ENCODE measurements at places on chromosomes 5 and 9.

DNA sequence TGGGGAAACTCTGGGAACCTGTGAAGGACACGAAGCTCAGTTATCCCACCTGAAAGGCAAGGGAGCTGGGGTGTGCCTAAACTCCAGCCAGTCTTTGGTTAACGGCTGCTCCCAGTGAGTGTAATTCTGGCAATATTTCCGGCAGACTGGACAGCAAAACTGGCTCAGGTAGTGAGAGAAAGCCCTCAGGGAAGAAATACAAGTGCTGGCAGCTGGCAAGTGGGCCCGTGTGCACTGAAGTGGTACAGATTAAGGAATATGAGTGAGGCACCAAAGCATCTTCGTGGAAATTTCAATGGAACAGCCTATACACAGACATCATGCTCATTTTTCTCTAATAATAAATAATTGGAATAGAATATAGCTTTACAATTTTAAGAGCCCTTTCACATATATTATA is 56.2 kb downstream of the ABHD17B start:
- no peak for DNase-seq

DNA sequence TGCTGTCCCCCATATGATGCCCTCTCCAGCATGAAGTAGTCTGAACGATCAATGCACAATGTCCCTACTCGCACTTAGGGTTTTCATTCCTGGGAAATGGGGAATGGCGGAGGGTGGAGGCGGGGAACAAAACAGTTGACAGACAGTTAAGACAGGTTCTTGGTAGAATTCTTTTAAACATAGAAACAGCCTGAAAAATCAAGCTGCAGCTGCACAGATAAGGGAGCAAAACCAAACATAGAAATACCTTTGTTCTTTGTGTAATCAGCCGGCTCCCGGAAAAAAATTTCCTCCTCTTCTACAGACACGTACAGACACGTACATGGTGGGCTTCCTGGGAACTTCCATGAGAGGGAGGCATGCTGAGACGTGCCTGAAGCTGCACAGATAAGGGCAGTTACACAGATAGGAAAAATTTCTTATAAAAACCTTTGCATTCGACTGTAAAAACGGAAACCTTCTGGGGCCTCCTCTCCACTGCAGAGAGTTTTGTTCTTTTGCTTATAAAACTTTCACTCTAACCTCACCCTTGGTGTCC is 662.4 kb upstream of the PTPRD start:
- DNase-seq: no peak

GRCh38 chr9:116323571-116323970 is 170.0 kb downstream of the PAPPA start:
- no peak for DNase-seq

DNA sequence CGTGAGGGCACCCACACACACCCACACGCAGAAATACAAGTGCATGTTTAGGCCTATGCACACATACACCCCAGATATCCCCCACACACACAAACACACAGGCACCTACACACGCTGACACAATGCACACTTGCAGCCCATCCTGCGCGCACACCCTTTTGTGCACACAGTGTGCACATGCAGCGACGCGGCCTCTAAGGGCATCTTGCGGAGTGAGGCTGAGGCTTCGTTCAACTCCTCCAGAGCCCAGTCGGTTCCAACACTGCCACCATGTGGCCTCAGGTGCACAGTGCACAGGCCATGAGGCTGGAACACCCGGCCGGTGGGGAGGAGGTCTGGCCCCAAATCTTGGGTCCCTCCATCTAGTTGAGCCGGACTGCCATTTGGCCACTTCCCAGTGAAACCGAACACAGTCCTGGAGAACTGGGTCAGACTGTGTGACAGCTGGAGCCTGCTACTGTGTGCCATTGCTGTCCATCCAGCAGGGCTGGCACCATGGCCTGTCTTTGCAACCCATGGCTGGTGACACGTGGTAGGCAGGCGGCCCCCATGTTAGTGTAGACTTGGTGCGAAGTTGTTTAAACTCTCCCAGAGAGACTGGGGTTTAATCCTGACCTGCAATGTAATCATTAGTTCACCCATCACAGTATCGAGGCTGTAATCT is 97.7 kb upstream of the MVB12B start:
- peak; percentile 90 for DNase-seq

GRCh38 chr9:16543686-16544085 is 326.8 kb downstream of the BNC2 start:
- DNase-seq: no peak

DNA sequence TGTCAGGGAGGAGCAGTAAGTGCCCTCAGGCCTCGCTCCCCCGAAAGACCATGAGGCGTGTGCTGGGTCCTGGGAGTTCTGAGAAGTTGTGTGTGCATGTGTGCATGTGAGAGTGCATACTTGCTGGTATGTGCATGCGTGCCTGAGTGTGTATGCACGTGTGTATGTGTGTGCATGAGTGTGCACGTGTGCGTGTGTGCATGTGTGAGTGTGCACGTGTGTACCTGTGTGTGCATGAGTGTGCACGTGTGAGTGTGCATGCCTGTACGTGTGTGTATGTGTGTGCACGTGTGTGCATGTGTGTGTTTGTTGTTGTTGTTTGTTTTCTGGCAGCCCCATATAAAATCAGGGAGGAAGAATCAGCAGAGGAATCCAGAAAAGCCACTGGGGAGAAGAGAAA is 426.7 kb downstream of the IRX2 start:
- no peak for DNase-seq

GRCh38 chr5:11878814-11879213 is 25.4 kb downstream of the CTNND2 start:
- no peak for DNase-seq

- peak; percentile 36 for DNase-seq
These were observed 688 bp downstream of the CNTLN start for GRCh38 chr9:17135295-17136160.

DNA sequence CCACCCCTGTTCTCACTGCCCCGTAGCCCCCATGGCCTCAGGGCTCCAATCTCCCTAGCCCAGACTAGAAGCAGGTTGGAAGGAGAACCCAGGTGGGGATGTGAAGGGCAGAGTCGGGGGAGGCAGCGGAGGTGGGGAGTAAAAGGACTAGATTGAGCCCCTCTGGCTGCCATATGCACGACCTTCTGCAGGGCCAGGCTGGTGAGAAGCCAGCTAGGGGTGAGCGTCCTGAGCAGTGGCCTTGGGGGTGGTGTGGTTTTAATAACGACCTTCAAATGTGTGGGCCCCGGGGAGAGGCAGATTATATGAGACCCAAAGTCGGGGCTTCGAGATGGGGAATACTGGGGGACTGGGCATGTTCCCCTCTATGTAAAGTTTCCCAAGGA is 139.5 kb downstream of the C9orf50 start:
- DNase-seq: no peak

DNA sequence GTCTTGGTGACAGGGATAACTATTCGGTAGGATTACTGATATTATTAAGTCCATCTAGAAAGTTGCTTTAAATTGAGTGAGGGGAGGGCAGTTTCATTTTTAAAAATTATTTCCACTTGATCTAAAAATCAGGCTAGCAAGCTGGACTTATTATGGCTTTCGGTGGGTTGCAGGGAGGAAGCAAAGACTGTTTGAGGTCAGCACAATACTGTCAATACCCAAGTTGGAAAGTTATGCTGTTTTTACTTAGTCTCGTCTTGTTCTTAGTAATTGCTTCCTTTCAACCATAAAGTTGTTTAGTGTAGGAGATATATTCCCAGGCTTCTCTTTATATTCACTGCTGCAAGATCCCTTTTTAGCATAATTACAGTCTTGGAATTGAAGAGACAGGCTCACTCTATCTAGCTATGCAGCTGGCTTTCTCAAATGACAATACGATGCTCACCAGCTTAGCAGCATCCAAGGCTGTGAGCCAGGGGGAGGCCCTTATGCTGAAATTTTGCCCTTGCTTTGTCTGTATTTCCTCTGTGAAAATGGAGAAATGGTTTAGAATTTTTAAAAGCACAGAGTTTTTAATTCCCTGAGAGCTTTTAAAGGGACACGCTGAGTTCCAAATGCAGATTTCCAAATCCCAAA is 68.2 kb upstream of the APC start:
- no peak for DNase-seq

- DNase-seq: no peak
These were observed 96.1 kb downstream of the F2RL2 start for GRCh38 chr5:76526950-76527583.

GRCh38 chr9:72560086-72560485 is 38.7 kb downstream of the TMC1 start:
- no peak for DNase-seq

DNA sequence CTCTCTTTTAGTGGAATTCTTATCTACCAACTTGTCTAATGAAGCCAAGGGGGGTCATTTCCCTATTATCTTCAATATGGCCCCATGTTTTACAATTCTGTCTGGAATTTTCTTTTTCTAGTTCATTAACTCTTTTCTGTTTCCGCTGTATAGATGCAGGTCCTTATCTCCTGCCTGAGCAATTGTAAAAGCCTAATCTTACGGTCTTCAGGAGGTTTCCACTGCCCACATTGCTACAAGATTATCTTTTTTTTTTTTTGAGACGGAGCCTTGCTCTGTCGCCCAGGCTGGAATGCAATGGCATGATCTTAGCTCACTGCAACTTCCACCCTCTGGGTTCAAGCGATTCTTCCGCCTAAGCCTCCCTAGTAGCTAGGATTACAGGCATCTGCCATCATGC is 132.3 kb downstream of the UNC13B start:
- no peak for DNase-seq

DNA sequence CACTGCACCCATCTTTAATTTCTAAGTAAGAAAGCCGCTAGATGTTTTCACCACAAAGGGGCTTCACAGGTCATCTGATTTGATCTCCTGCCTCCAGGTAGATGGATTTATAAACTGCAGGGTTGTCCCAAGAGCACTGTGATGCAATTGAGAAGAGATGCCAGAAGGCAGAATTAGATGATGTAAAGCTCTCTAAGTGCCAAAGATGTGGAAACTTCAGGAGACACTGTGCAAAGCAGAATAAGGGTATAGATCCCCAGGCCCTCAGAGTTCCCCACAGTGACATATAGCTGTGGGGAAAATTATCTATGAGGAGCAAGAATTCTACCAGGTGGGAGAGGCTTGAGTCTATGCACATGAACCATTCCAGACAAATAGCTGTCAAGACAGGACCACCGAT is 90.5 kb downstream of the FSTL4 start:
- DNase-seq: no peak

DNA sequence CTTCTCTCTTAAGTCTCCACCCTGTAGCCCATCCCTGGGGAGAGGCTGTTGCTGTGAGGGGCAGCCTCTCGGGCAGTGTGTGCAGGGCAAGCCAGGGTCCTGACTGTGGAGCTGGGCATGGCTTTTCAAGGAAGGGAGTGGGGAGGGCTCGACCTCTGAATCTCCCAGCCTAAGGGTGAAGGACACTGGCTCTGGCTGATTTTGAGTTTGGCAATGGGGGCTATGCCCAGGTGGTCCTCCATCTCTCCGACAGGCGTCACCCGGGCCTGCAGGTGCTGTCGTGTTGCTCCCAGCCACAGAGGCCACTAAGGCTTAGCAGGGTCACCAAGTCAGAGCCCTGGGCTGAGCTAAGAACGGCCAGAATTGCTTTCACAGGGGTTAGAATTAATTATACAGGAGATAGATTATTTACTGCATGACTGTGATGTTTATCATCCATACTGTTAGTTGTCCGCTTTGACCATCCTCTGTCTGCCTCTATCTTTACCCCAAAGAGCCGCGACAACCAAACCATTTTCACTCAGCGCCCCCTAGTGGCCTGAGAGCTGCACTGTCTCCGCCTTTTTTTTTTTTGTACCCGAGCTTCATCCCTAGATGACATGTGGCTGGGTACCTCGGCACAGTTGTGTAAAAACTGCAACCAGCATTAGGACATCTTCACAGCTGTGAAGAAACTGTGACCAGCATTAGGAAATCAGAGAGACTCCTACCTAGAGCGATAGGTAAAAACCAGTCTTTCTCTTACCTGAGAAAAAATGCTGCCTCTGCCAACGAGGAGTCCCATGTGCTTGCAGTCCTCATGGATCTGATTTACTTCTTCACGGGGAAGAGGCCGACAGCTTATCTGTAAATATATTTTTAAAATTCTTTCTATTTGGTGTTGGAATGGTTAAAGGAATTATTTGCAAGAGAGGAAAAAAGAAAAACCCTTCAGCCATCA is 44.5 kb downstream of the AGXT2 start:
- DNase-seq: peak; percentile 78

GRCh38 chr5:113084402-113085083 is 107.9 kb downstream of the DCP2 start:
- DNase-seq: no peak

- no peak for DNase-seq
These were observed 80.9 kb downstream of the YIPF5 start for GRCh38 chr5:144089401-144090021.

DNA sequence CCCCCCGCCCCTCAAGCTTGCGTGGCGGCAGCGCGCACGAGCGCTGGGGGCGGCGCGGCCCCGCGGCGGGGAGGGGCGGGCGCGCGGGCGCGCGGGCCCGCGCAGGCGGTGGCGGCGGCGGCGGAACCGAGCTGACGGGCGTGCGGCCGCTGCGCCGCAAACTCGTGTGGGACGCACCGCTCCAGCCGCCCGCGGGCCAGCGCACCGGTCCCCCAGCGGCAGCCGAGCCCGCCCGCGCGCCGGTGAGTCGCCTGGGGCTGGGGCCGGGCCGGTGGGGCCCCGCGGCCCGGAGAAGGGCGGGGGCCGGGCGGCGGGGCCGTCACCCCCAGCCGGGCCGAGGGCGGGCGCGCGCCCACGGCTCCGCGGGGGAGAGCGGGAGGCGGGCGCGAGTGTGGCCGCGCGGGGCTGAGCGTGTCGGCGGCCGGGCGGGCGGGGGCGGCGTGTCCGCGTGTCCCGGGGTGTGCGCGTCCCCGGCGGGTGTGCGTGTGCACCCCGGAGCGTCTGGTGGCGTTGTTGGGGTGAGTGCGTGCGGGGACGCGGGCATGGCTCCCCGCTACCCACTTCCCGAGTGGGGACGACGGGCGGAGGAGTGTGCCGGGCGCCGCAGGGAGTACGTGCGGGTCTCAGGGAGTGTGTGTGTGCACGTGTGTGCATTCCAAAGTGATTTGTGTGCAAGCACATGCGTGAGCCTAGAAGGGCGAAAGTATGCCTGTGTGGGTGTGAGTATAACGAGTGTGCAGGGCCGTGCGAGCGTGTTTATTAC is at the start of gene NEK6:
Gene NEK6, plus strand, starts transcription at position 106 of the 763 bp plus-strand sequence. CDS start 44,016 bp downstream, outside the sequence.
- DNase-seq: peak; percentile 61

DNA sequence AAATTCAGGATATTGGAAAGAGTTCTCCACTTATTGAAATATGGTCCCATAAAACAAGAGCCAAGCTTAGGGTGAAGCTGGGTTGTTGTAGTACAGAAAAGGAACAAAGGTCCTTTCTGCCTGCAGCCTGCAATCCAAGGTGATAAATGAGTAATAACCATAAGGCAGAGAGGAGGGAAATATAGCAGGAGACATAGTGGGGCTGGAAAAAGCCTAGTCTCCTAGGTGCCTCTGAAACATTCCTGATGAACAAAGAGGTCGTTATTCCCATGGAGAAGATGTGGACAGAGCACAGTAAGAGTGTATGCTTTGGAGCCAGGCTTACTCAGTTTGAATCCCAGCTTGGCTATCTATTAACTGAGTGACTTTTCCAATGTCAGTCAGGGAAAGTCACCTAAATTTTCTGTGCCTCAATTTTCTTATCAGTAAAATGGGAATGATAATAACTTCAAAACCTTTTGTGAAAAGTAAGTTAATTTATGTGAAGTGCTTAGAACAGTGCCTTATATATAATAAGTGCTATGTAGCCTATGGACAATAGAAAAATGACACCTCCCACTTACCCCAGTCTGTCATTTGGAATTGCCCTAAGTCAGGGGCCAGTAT is 110.8 kb upstream of the GRIN3A start:
- DNase-seq: no peak

GRCh38 chr5:6615034-6615815 is 17.6 kb downstream of the NSUN2 start:
- no peak for DNase-seq

GRCh38 chr5:157915638-157916037 is 56.7 kb upstream of the CLINT1 start:
- DNase-seq: no peak

Measured in HEK293T (cell line).